ENCODE measurements at places on chromosomes 2 and 18.

- no peak for DNase-seq
Measured at GRCh38 chr2:210189452-210190138, 18.4 kb upstream of the KANSL1L start.

DNA sequence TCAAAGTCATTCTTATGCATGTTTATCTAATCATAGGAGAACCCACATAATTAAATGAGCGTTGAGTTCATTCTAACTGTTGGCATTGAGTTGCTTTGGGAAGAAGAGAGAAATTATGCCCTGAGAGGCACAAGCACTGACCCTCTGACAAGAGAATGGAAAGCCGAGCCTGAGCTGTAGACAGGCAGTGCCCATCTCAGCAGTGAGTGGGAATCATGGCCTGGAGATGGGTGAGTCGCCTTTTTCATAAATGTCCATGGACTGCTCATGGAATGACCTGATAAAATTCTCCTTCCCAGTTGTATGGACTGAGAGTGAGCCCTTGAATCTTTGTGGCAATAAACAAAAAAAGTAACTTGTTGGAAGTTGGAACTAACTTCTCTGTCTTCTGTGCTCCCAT is 21.4 kb upstream of the MYO3B start:
- DNase-seq = no peak

DNA sequence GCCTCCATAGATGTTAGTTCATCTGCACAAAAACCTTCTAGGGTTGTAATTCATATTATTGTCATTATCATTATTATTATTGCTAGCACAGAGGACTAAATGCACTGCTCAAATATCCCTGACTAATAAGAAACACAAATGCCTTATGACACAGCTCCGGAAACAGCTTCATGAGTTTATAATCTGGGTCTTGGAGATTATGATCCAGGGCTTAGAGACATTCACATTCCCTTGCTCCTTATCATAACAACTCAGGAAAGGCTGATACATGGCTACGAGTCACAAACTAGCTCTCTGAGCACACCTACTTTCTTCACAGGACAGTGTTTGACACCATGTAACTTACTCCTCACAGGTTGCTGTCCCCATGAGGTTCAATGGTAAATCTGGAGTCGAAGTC is 102.2 kb upstream of the TTC39C start:
- DNase-seq = no peak

GRCh38 chr2:237411092-237411601 is 2.8 kb downstream of the COL6A3 start:
- no peak for DNase-seq

- DNase-seq = peak; percentile 82
Measured at GRCh38 chr2:207258263-207258991, 92.7 kb upstream of the KLF7 start.

- no peak for DNase-seq
Measured at GRCh38 chr18:8766559-8767293, 61.4 kb downstream of the MTCL1 start.

DNA sequence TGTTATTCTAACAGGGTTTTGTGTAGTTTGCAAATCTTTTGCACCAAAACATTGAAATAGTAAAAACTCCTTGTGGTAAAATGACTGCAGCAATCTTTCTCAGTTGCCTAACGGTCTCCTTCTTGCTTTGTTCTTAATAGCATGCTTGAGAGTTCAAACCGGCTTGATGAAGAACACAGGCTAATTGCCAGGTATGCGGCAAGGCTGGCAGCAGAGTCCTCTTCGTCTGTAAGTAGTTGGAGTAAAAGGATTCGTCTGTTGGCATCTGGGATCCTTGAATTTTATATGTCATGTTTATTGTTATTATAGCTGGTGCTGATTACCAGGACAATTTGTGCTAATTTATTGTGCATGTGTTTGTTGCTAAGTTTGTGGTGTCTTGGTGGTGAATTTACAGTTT is 138.1 kb downstream of the DTNA start:
- no peak for DNase-seq

DNA sequence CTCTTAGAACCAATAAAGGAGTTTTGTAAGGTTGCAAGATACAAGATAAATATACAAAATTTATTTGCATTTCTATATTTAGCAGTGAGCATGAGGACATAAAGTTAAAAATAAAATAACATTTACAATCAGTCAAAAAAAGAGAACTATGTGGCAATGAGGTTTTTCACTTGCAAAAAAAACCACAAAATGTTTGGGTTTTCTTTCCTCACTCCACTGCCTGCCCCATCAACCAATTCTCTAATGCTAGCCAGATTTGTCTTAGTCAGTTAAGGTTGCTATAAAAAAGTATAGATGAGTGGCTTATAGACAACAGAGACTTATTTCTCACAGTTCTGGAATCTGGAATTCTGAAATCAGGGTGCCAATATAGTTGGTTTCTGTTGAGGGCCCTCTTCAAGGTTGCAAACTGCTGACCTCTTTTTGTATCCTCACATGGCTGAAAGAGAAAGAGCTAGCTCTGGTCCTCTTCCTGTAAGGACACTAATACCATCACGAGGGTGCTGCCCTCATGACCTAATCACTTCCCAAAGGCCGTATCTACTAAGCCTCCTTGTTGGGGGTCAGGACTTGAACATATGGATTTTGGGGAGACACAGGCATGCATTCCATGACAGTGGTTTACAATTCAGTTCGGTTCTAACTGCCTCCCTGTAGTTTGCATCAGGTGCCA is 566.2 kb downstream of the GALR1 start:
- DNase-seq = no peak

GRCh38 chr2:208269091-208269490 is 3.0 kb downstream of the PIKFYVE start:
- DNase-seq = no peak

DNA sequence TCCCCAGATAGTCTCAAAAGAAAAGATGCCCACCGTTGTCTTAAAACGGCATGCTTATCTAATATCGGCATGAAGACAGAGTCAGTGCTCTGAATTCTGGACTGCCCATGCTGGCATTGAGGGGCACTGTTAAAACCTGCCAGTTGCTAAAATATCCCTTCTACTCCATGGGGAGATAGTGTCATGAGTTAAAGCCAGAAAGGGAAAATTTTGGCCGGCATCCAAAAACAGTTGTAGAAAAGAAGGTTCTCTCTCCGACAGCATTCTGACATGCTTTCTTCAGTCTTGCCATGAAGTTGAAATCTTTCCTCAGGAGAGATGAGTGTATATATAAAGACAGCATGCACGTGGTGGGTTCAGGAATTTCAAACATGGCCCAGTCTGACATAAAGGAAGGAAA is 401.3 kb upstream of the PIK3C3 start:
- no peak for DNase-seq

DNA sequence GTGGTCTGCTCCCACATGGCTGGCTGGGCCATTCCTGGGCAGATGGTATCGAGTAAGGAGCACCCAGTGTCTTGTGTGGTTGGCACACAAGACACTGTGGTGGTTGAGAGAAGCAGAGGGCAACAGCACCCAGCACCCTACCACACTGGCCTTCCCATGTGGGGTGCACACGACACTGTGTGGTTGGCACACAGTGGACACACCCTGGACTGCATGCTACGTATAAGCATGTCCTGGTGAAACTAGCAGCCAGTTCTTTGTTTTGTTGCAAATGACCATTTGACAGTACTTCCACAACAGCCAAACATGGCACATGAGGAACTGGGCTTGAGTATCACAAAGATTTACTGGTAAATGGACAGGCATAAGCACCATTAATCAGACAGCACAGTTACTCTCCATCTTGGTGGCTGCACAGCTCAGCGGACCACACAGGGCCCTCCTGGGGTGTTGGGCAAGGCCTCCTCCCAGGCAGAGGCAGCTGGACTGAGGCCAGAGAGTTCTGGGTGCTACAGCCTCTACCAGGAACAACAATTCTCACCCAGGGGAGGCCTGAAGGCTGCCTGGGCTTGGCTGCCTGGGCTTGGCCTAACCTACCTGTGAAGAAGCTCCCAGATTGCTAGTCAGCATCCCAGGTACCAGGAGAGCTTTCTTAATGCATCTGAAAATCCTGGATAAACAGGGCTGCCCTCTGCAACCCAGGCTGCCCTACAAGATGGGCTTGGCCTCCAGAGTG is 59.3 kb upstream of the ALPP start:
- DNase-seq = no peak
